ENCODE measurements at places on chromosomes 5 and 9.

GRCh38 chr5:35780236-35780635 lies 76.5 kb upstream of the IL7R start:
- ATAC-seq = no peak

DNA sequence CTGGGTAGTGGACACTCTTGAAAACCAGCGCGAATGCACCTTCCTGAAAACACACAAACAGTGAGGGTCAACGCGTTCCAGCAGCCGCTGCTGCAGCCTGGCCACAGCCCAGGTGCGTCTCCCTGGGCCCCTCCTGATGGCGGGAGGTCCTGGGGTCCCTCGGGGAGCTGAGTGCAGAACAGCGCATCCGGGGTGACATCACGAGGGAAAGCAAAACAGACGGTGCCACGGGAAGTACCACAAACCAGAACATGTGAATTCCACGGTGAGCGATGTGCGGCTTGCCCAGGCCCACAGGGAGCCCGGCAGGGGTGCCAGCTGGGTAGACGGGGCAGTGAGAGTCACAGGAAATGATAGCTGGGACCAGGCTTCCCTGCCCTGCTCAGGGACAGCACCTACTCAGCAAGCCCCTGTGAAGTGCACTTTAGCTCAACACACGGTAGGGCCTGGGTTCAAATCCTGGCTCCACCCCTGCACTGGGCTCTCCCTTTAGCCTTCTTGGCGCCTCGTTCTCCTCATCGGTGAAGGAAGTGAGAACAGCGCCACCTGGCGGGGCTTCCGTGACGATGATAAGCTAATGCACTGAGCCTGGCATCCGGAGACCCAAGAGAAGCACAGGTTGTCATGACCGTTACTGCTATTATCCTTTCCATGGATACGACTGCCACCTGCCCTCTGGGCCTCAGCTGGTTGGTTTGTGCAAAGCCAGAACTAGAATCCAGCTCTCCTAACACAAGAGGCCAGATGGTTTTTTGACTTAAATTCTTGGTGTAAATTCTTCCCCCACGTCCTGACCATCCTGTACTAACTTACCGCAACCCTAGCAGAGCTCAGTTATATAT lies 24.6 kb downstream of the GFPT2 start:
- peak; percentile 20 for ATAC-seq

GRCh38 chr5:161286066-161286655 lies 260.4 kb downstream of the GABRB2 start:
- ATAC-seq = no peak

GRCh38 chr9:113603773-113604172 lies 140.2 kb downstream of the RGS3 start:
- ATAC-seq = no peak

DNA sequence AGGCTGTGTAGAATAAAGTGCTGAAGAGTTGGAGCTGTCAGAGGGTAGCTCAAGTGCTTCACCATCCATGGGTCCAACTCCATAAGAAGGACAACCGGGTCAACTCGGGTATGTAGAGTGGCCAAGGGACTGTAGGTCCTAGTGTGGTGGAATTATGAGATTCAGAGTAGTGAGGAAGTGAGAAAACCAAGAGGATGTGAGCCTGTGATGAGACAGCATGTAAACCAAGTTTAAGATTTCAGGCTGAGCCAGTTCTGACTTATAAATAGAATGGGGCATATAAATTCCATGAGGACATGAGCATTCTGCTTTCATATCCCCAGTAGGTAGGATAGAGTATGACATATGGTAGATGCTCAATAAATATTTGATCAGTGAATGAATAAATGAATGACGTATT lies 96.3 kb downstream of the CFAP95 start:
- ATAC-seq = no peak

DNA sequence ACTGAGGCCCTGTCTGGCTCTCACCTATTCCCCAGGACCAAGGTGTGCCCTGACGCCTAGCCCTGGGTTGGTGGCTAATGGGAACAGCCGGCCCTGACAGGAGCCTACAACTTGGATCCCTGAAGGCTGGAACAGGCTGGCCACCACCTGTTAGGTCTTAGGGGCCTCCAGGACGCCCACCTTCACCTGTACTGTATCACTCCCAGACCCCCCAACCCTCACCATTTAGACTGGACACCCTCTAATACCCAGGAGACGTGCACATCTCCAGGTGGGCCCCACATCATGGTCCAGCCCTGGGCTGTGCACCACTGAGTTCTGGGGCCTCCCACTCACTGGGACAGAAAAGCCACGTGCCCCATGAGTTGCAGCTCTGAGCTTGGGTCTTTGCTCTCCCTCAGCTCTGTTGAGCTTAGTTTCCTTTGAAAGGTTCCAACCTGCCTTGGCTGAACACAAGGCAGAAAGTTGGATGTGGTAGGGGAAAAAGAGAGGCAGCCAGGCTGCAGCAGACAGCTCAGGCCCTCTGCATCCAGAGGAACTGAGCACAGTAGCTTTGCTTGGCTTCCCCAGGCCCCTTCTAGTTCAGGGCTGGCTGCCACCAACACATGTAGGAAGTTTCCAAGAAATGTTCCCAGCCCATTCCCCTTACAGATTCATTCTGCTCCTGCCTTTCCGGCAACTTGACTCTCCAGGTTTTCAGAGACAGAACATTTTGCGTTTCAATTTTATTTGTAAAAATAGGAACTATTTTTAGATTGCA lies 116.8 kb upstream of the TBC1D2 start:
- no peak for ATAC-seq

DNA sequence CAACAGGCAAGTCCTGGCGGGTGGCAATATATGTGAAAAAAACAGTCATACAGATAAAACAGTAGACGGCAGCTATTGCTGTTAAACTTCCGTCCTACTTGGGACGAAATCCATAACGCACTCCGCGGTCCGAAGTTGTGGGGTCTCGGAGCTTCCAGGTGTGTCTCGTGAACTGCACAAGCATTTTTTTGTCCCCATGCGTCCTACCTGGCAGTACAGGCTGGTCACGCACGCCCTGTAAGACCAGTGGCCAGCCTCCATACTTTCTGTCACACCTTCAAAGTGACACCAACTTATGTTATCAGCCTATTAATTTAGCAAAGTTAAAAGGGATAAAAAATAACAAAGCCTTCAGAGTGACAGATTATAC lies 51.3 kb downstream of the TGFBI start:
- ATAC-seq = peak; percentile 3

GRCh38 chr5:178130576-178131445 lies at the start of gene RMND5B:
Gene RMND5B (plus strand): TSS chr5:178131014. CDS start chr5:178138120, 7,106 bp downstream.
- ATAC-seq = peak; percentile 96

DNA sequence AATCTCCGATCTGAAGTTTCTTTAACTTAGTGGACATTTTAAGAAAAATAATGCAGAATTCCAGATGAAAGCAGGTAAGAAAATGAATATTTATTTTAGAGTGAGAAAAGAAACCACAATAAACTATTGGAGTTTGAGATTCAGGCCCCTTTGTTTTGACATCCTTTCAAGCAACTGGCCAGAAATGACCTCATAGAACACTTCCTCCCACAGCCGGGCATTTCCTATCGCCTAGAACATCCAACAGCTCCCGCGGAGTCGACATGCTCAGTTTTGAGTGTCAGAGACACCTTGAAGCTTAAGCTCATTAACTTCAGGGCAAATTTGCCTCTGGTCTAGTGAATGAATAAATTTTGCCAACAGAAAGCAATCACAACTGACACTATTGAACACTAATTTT lies 369.2 kb downstream of the TLE4 start:
- ATAC-seq = no peak

GRCh38 chr5:76351176-76351575 lies 51.9 kb upstream of the IQGAP2 start:
- no peak for ATAC-seq

DNA sequence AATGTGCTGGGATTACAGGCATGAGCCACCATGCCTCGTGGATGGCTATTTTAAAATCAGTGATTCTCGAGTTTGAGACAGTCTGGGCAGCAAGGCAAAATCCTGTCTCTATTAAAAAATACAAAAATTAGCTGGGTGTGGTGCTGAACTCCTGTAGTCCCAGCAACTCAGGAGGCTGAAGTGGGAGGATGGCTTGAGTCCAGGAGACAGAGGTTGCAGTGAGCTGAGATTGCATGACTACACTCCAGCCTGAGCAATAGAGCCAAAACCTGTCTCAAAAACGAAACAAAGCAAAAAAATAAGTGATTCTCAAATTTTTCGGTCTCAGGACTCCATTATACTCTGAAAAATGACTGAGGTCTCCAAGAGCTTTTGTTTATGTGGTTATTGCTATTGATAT lies 47.9 kb upstream of the HSPA9 start:
- peak; percentile 84 for ATAC-seq

Data from gastroesophageal sphincter (tissue), 4 donors.